ENCODE measurements at places on chromosomes 1 and 21.

GRCh38 chr1:24897263-24898151 is 32.6 kb downstream of the RUNX3 start:
- peak; percentile 5 for DNase-seq

- no peak for DNase-seq
These were observed 420.6 kb downstream of the SIPA1L2 start for GRCh38 chr1:232209357-232209756.

- no peak for DNase-seq
These were observed 17.6 kb downstream of the NFASC start for GRCh38 chr1:204888294-204888693.

- no peak for DNase-seq
These were observed 934 bp downstream of the ASPM start for GRCh38 chr1:197145446-197146024.

Data from activated naive CD4-positive, alpha-beta T cell treated with Interleukin-2 at 50 U/mL for 16 hours (primary cell).